Renal cortical epithelial cell (primary cell): ENCODE measurements at places on chromosomes 2 and 18. TPM values are rescaled to one million over a fixed set of nuclear protein-coding genes. Genes with fewer than 3 reads are reported as not detected.

TOGARAM2 gene
- not detected in 2 replicates for total RNA-seq

FABP1 gene
- not detected in 2 replicates for total RNA-seq

GPD2 gene
- total RNA-seq: 46.9 and 117 TPM in 2 replicates

GRCh38 chr18:44156776-44157335 is 523.8 kb upstream of the SETBP1 start:
- DNase-seq: no peak

GRCh38 chr18:78981394-78981831 is 1.8 kb downstream of the SALL3 start:
- no peak for DNase-seq

GRCh38 chr2:159094173-159094737 is 125.8 kb downstream of the TANC1 start:
- DNase-seq: peak; percentile 41

DNA sequence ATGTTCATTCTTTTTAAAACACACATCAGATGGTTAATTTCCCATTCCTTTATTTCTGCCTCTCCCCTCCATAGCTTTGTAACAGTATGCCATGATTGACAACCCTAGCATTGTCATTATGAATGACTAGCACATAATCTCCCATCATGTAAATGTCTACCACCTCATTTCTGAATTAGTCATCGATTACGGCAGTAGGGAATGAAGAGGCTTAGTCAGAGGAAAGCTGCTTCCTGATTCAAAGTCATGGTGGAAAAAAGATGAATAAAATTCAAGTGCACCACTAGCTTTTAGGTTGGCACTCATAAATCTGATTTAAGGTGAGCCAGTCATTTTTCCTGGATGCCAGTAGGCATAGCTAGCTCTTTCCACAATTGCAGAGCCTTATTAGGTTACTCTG is 19.1 kb upstream of the ACMSD start:
- peak; percentile 91 for DNase-seq

ITGB6 gene
- total RNA-seq: 259 and 383 TPM in 2 replicates

- no peak for DNase-seq
Measured at GRCh38 chr2:28277466-28277865, 115.2 kb upstream of the FOSL2 start.

OSR1 gene
- total RNA-seq: 0.17 and 0.80 TPM in 2 replicates

DNA sequence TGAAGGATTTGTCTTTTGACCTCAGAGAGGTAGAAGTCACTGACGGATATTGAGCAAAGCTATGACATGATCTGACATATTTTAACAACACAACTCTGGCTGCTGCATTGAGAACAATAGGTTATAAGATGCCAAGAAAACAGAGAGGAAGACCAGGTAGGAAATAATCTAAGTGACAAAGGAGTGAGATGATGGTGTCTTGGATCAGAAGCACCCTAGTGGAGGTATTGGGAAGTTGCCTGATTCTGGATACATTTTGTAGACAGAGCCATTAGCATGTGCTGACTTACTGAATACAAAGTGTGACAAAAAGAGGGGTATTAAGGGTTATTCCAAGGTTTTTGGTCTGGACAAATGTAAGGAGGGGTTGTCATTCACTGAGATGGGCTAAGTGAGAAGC is 1438.1 kb downstream of the DPP10 start:
- no peak for DNase-seq

PLEK gene
- 0.65 TPM in 1 of 2 replicates, not detected in the other for total RNA-seq

- peak; percentile 40 for DNase-seq
Measured at GRCh38 chr2:125070726-125071505, 1045.8 kb downstream of the CNTNAP5 start.

GRCh38 chr2:180255981-180256380 is 248.9 kb upstream of the CWC22 start:
- DNase-seq: no peak

HOXD1 gene
- total RNA-seq: 4.2 and 15.7 TPM in 2 replicates

DNA sequence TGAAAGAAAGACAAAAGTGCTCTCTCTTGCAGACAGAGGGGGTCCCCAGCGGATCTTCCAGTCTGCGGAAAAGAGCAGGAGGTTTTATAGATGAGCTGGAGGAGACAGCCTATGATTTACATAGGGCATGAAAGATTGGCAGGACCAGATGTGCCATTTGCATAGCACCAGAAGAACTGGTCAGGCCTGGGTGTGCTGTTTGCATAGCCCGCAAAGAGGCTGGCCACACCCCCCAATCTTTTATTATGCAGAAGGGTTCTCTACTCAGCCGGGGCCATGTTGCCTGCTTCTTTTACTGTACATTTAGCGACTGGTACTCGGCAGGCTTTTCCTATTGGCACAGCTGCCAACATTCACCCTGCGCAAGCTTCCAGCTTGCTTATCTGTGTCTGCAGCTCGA is 317.6 kb downstream of the GALR1 start:
- DNase-seq: no peak

LYG1 gene
- 0.70 TPM in 1 of 2 replicates, not detected in the other for total RNA-seq

DNA sequence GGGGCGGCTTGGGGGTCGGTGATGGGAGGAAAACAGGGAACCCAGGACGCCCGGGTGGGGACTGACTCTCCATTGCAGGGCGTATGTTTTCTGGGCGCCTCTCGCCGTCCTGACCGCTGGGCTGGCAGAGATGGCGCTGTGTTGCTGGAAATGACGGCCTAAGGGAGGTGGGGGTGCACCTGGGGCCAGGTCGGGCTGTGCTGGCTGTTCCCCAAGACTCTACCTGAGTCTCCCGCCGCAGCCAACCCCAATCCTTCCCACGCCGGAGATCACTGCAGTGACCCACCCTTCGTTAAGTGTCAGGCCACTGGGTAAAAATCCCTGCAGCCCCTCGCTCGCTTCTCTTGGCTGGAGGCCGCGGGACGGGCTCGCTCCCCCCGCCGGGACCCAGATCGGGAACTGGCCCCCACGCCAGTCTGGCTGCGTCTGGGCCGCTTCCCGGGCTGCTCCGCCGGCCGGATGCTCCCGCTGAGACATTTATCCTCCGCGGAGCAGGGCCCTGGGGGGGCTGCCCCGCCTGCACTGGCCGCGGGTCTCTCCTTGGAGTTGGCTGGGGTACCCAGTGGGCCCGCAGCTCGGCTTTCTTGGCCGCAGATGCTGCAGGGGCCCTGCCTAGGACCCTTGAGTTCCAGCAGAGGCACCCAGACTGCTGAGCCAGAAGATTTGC is 7.8 kb upstream of the ARMC9 start:
- no peak for DNase-seq

DNA sequence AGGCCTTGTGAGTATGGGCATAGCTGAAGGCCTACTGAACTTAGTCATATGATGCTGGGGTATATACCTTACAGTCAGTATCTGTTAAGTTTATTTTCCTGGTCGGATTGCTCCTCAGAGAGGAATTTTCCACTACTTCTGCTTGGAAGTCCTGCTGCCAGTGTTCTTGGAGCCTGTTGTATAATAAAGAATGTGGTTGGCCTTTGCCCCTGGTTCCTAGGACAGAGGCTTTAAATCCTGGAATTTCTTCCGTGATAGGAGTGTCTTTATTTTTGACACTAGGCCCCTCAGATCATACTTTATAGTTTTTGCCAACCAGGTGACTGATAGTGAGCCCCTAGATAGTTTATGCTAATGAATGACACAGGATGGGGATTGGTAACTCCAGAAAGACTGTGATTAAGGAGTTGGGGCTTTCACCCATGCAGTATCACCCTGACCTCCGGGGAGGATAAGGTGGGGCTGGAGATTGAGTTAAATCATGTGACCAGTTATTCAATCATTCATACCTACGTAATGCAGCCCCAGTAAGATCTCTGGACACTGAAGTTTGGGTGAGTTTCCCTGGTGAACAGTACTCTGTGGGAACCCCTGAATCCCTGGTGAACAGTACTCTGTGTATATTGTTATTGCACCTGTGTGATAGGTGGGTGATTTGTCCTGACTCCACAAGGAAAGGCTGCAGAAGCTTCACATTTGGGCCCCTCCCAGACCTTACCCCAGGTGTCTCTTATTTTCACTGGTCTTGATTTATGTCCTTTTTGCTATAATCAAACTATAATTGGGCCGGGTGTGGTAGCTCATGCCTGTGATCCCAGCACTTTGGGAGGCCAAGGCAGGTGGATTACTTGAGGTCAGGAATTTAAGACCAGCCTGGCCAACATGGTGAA is 56.9 kb downstream of the COMMD1 start:
- DNase-seq: peak; percentile 16

RBM44 gene
- total RNA-seq: 0.30 and 0.35 TPM in 2 replicates

GRCh38 chr2:42752314-42752713 is 11.6 kb downstream of the OXER1 start:
- DNase-seq: no peak

NAT8 gene
- total RNA-seq: 0.69 and 14.4 TPM in 2 replicates

DNA sequence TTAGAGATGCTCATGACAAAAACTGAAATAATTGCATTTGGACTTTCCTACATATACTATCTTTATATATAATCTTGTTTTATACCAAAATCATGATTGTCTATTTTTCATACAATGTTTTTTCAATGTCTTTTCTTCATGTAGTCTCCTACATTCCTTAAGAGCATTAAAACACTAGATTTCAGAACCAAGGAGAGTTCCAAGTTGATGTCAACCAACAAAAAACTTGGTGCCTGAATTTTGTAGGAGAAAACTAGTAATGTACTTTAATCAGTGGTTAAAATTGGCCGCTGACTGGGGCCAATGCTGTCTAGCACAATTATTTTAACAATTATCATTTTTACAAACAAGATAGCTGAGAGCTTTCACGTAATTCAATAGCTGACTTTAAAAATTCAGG is 678.8 kb downstream of the DCC start:
- DNase-seq: peak; percentile 16

DNA sequence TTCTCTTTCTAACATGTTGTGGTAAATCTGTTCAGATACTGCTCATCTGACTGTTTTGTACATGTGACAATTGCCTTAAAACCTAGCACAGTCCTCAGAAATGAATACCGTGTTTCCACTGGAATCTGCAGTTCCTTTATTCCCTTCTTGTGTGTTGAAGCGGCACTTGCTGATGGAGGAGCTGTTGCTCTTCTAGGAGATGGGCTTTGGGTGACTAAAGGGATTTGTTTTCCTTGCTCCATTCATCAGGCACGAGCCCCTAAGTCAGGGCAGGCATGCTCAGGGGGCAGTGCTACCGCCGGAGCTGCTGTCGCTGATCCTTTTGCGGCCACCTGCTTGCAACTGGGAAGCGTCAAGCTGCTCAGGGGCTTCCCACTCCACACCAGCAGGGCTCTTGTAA is 32.5 kb upstream of the CEP68 start:
- DNase-seq: no peak

C1QL2 gene
- not detected in 2 replicates for total RNA-seq

GAL3ST2 gene
- 0.17 and 0.70 TPM in 2 replicates for total RNA-seq

DNA sequence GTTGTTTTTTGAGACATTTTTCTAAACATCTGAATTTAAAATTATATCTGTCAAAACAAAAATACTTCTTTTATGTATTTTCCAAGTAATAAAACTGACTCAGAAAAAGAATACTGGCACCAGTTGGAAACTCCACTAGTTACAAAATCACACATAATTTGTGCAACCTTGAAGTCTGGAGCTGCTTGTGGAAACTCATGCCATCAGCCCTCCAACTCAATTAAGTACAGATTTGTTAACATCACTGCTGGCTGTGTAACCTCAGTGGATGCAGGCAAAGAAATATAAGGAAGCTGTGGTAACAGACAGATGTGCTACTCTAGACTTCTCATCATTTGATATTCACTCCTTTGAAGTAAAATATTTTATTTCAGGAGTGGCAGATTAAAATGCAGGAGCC is 30.0 kb upstream of the RAPH1 start:
- DNase-seq: no peak
